ENCODE measurements at places on chromosomes 13 and 19.
A peak's percentile ranks its signal among the peaks of the same experiment; 100 is the strongest.

DNA sequence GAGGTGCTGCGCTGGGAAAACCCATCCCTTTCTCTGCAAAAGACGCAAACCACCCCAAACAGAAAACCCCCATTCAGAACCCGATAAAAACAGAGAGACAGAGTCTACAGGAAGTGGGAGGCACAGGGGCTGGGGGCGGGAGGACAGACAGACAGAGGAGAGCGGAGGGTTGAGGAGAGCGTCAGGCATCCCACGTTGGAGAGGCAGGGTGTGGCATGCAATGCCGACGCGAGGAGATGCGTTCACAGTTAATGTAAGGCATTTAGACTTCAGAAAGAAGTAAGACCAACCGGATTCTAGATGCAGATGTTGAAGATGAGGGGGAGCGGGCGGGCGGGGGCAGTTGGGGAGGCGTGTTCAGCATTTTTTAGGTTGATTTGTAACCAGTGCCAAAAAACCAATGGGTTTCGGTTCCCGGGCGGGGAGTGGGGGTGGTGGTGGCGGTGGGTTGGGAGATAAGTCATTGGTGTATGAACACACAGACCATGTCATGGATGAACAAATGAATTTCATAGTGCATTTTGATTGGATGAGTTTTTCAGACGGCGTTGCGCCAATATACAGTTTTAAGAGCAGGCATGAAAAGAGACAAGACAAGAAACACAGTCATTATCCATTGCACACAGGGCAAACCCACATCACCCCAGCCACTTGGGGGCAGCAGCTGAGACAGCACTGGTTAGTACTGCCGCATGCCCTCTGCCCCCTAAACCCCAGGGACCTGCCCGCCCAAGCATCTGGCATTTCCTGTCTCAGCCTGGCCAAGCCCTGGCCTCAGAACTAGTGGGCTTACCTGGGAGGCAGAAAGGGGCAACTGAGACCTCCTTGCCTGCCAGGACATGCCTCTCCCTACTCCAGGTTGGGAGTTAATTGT, 91.3 kb downstream of the IER2 start:
- peak; percentile 51 for DNase-seq

- DNase-seq, result no peak
These were observed 94.7 kb downstream of the MIPEP start for GRCh38 chr13:23794267-23795161.

DNA sequence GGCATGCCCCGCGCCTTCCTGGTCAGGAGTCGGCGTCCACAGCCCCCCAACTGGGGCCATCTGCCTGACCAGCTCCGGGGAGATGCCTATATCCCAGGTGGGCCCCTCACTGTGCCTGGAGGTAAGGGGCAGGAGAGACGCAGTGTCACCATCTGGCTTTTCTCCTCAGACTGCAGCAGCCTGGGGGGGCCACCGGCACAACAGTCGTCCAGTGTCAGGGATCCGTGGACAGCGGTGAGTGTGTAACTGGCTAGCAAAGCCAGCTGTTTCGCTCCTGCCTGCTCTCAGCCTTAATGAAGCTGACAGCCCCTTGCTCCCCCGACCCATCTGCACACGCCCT, 227 bp downstream of the OVOL3 start:
- DNase-seq, result no peak

GRCh38 chr13:34588362-34588761, 353.7 kb upstream of the NBEA start:
- DNase-seq, result no peak

GRCh38 chr19:18629166-18630088, 7.4 kb upstream of the KLHL26 start:
- no peak for DNase-seq

DNA sequence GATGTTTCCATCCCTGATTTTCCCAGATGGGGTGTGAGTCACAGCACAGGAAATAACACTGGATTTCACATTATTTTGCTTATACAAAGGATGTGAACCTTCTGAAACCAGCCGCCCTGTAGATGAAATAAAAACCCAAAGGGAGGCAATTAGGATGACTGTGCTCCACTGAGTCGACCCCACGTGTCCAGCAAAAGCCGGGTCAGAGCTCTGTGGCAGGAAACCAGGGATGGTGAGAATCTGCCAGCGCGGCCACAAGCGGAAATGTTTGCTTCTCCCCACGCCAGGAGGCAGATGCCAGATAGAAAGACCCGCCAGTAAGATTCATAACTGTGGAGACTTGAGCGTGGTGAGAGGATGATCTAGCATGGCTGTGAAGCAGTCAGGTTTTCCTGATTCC, 764.4 kb downstream of the LIG4 start:
- no peak for DNase-seq

DNA sequence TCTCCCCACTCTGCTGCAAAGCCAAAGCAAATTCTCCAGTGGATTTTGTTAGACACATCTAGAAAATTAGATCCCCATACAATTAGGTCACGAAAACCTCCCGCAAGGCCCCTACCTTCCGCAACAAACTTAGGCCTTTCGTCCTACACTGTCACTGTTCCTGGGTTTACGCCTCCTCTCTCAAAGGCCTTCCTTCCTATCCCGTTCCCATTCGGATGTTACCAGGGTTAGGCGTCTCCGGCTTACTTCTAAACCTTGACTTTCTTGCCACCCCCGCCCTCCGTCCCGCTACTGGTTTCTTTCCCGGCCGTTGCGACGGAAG, 754 bp downstream of the RNF6 start:
- DNase-seq, result no peak

DNA sequence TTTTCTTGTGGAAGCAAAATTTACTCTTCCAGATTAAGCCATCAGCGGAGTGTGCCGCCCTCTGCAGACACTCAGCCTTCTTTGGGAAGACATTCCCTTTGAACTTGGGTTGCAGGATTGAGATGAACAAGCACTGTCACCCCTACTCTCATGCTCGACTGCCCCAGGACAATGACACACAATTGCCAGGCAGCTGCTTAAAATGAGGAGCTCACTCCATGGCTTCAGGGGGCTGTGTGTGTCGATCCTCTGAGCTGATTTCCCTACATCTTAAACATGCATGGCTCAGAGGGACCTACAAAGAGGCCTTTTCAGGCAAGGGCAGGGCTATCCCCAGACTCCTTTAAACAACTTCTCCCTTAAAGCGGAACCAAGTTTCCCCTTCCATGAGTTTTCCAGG, 107.5 kb upstream of the MBNL2 start:
- no peak for DNase-seq

GRCh38 chr13:91172160-91172559, 175.3 kb upstream of the MIR17HG start:
- no peak for DNase-seq

- no peak for DNase-seq
These were observed 374.0 kb downstream of the IRS2 start for GRCh38 chr13:109412283-109412901.

DNA sequence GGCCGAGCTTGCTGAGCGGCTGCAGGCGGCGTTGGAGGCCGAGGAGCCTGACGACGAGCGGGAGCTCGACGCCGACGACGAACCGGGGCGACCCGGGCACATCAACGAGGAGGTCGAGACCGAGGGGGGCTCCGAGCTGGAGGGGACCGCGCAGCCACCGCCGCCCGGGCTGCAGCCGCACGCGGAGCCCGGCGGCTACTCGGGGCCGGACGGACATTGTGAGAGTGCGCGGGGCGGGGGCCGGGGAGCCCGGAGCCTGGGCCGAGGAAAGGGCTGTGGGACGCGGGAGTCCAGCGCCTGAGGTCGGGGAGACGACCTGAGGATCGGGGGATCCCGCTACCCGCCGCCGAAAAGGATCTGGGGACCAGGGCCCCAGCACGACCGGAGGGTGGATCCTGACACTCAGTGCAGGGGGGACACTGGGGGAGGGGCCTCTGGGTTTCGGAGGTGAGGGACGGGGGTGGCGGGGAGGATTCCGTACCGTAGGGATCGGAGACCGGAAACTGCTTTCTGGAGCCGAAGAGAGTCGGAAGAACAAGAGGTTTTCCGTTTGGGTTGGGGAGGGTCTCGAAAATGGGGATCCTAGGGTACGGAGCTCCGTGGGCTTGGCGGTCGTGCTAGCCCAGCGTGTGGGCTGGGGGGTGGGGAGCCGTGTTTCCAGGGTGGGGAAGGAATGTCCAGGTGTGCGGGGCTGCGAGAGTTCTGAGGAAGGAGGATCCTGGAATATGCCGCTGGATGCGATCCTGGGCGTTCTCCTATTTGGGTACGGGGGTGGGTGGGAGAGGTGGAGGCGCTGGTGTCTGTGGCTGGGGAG, 616 bp downstream of the HNRNPUL1 start:
- peak; percentile 38 for DNase-seq

DNA sequence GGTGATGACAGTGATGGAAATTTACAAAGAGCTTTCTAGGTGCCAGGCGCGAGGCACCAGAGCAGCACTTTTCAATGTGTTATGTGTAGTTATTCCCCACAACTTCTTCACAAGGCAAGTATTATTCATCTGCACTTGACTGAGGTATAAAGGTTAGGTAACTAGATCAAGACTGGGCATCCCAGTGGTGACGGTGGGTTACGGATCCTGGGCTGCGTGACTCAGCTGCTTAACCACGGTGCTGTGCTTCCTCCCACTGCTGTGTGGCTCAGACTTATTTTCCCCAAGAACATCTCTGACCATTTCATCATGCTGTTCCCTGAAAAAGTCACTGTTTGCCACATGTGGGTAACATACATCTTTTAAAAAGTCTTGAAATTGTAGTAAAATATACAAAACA, 19.3 kb downstream of the EDDM13 start:
- peak; percentile 29 for DNase-seq

DNA sequence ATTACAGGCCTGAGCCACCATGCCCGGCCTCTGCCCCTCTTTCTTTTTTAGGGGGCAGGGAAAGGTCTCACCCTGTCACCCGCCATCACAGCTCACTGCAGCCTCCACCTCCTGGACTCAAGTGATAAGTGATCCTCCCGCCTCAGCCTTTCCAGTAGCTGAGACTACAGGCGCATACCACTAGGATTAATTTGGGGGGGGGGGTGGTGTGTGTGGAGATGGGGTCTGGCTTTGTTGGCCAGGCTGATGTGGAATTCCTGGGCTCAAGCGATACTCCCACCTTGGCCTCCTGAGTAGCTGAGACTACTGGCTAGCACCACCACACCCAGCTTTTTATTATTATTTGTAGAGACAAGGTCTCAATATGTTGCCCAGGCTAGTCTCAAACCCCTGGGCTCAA, 4.2 kb downstream of the APOE start:
- DNase-seq, result no peak

- DNase-seq, result peak; percentile 75
These were observed at the start of gene MEF2B for GRCh38 chr19:19170053-19170872. MEF2B (minus strand) TSS chr19:19170263; CDS start chr19:19150735, 19,528 bp downstream.

GRCh38 chr13:59691501-59692066, 472.1 kb downstream of the DIAPH3 start:
- DNase-seq, result no peak

GRCh38 chr13:19961489-19961888, 3.0 kb downstream of the ZMYM2 start:
- no peak for DNase-seq

DNA sequence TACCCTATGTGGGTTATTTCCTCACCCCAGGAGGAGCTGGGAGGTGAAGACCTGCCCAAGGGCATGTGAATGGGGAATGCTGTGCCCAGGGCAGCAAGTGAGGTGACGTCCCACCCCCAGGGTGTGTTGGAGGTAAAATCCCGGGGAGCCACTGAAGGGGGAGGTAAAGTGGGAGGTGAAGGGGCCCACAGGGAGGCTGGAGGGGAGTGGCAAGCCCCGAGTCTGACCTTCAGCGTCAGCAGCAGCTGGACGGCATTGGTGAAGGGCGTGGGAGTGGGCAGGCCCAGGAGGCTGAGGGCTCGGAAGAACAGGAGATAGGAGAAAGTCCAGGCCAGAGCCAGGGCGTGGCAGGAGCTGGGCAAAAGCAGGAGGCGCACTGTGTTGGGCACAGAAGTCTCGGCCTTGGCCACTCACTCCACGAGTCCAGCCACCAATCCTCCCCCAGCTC, 2.4 kb downstream of the MBOAT7 start:
- no peak for DNase-seq

GRCh38 chr13:100887729-100888151, 213.1 kb upstream of the TMTC4 start:
- no peak for DNase-seq

GRCh38 chr13:36273431-36273830, 24.2 kb downstream of the CCDC169 start:
- DNase-seq, result no peak

DNA sequence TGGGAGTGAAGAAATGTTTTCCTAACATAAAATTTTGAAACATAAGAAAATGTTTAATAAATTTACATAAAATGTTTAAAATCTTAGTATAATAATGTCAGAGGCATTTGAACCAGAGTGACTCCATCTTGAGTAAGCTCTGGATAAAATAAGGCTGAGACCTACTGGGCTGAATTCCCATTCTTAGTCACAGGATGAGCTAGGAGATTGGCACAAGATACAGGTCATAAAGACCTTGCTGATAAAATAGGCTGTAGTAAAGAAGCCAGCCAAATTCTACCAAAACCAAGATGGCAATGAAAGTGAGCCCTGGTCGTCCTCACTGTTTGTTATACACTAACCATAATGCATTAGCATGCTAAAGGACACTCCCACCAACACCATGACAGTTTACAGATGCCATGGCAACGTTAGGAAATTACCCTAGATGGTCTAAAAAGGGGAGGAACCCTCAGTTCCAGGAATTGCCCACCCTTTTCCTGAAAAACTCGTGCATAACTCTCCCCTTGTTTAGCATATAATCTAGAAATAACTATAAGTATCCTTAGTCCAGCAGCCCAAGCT, 1184.0 kb downstream of the UQCRFS1 start:
- DNase-seq, result no peak

DNA sequence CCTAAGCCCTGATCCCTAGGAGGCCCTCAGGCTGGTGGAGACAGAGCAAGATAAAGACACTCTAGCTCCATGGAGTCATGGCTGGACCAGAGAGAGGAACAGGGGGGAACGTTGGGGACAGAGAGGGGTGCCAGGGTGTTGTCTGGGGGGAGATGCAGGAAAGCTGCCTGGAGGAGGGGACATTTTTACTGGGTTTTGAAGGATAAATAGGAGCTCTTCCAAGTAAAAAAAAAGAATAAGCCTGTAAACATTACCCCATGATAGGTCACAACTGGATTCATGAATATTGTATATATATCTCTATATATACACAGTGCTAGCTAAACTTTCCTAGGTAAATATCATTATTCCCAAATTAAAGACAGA, 714 bp downstream of the HSH2D start:
- DNase-seq, result no peak
